ENCODE measurements at places on chromosomes 12 and 14.

DNA sequence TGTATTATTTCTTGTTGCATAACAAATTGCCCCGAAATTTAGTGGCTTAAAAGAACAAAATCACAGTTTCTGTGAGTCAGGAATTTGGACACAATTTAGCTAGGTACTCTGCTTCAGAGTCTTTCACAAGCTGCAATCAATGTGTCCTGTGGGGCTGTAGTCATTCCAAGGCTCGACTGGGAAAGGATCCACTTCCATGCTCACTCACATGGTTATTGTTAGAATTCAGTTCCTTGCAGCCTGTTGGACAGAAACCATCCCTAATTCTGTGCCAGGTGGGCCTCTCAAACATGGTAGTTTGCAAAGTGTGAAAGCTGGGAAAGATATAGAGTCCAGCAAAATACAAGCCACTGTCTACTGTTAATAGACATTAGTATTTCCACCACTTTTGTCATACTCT, 59.7 kb upstream of the ARID2 start:
- no peaks in the 10 kb centered on the region for H3K36me3 ChIP-seq
- H3K27me3 ChIP-seq = no peaks in the 10 kb centered on the region
- H3K4me3 ChIP-seq = no peak overlapping the region
- no peak overlapping the region for H3K27ac ChIP-seq
- H3K4me1 ChIP-seq = peaks cover 24% of the 10 kb centered on the region

GRCh38 chr14:100592972-100593371, 5.8 kb upstream of the BEGAIN start:
- no peak overlapping the region for H3K4me3 ChIP-seq
- no peaks in the 10 kb centered on the region for H3K4me1 ChIP-seq
- peak; percentile 3 for DNase-seq
- no peaks in the 10 kb centered on the region for H3K36me3 ChIP-seq
- H3K27me3 ChIP-seq = peaks cover 15% of the 10 kb centered on the region
- H3K27ac ChIP-seq = no peak overlapping the region

DNA sequence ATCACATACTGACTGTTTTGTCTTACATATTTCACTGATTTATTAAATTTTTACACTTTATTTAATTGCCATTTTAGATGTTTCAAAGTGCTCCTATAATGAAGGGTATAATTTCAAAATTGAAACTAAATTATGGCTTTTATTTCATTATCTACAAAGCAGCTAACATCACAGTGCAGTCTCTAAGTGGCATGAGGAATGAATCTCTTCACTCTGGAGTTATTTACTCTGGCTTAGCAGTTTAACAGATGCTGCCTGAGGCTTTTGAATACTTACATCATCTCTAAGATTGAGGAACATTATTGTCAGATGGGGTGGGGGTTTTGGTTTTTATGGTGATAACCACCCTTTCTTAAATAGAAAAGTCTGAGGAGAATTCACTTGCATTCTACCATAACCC, 386.4 kb downstream of the TRHDE start:
- no peaks in the 10 kb centered on the region for H3K27me3 ChIP-seq
- no peak overlapping the region for H3K27ac ChIP-seq
- no peak for DNase-seq
- H3K4me1 ChIP-seq = no peaks in the 10 kb centered on the region

DNA sequence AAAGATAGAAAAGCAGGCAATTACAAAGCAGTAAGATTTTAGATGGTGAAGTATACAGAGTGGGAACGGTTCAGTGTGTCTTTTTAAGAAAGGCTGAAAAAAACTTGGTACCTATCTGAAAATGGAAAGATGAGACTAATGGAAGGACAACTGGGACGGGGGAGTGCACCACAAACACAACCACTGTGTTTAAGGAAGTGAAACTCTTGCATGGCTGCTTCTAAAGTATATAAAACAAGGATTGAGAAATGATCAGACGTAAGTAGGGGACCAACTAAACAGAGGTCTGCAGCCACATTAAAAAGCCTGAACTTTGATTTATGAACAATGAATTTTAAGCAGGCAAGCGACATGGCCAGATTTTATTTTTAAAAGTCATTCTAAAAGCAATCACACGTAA, 328.6 kb downstream of the MDGA2 start:
- no peaks in the 10 kb centered on the region for H3K36me3 ChIP-seq
- no peaks in the 10 kb centered on the region for H3K27me3 ChIP-seq
- no peak overlapping the region for H3K27ac ChIP-seq
- no peak overlapping the region for H3K4me3 ChIP-seq

GRCh38 chr12:8996682-8997405, 7.5 kb downstream of the KLRG1 start:
- no peaks in the 10 kb centered on the region for H3K4me1 ChIP-seq
- no peak overlapping the region for H3K4me3 ChIP-seq
- no peak for DNase-seq
- no peaks in the 10 kb centered on the region for H3K36me3 ChIP-seq
- H3K27me3 ChIP-seq = no peaks in the 10 kb centered on the region
- no peak overlapping the region for H3K27ac ChIP-seq

DNA sequence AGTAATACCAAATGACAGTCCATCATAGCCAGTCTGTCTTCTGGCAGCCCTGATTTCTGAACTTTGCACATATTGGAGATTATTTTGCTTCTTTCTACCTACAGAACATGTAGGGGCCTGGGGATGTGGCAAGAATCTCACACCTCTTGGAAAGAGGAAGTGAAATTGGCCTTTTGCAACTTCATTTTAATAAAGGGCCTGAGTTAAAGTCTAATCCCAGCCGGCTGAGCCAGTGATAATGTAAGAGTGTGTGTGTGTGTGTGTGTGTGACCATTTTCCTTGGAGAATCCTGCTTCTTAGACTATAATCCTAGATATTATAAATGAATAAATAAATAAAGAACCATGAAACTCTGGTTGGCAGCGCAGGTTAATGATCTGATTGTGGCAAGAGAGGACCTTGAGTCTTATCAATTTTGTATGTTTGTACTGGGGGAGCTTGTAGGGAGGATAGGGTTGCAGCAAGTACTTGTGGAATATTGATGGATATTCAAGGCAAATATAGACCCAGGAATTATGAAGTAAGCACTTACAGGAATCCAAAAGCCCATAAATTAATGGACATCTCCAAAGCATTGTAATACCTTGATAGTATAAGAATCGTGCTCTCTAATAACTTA, 233.2 kb upstream of the AMIGO2 start:
- H3K27me3 ChIP-seq = no peaks in the 10 kb centered on the region
- H3K4me1 ChIP-seq = no peaks in the 10 kb centered on the region
- DNase-seq = no peak
- no peaks in the 10 kb centered on the region for H3K36me3 ChIP-seq

GRCh38 chr14:74591394-74591793, 20.6 kb downstream of the LTBP2 start:
- H3K4me3 ChIP-seq = no peak overlapping the region
- no peaks in the 10 kb centered on the region for H3K27me3 ChIP-seq

GRCh38 chr12:129152351-129153104, 299.2 kb downstream of the GLT1D1 start:
- DNase-seq = no peak
- no peak overlapping the region for H3K4me3 ChIP-seq
- H3K36me3 ChIP-seq = no peaks in the 10 kb centered on the region
- no peak overlapping the region for H3K27ac ChIP-seq
- H3K27me3 ChIP-seq = no peaks in the 10 kb centered on the region

DNA sequence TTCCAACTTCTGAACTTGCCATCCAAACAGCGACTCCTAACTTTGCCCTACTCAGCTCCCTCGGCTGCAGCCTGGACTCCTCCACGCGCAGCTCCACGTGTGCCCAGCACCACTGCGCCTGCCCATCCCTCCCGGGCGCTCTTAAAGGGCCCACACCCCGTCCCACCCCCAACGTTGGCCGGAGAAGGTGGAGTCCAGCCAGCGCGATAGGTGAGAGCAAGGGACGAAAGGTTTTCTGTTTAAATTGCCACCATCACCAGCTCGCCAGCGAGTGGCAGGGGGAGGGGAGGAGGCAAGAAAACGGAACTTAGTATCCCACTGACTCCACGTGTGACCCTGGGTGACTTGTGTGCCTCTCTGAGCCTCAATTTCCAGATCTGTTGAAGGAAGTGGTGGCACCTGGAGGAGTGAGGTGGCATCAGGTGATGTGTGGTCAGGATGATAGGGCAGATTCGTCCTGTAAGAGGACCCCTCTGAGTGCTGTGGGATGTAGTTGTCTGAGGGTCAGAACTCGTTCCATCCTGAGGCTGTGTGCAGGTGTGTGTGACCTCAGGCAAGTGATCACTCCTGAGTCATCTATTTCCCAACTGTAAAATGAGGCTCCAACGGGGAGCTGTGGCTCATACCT, 59.7 kb downstream of the TRPV4 start:
- peak; percentile 26 for DNase-seq
- no peaks in the 10 kb centered on the region for H3K36me3 ChIP-seq
- H3K4me3 ChIP-seq = peak overlapping the region; percentile 12
- no peaks in the 10 kb centered on the region for H3K27me3 ChIP-seq
- H3K27ac ChIP-seq = peak overlapping the region; percentile 46

- H3K27me3 ChIP-seq = no peaks in the 10 kb centered on the region
- H3K27ac ChIP-seq = no peak overlapping the region
- H3K4me3 ChIP-seq = no peak overlapping the region
- no peaks in the 10 kb centered on the region for H3K4me1 ChIP-seq
- DNase-seq = no peak
These were observed 52.1 kb downstream of the DRAM1 start for GRCh38 chr12:101929365-101930041.

DNA sequence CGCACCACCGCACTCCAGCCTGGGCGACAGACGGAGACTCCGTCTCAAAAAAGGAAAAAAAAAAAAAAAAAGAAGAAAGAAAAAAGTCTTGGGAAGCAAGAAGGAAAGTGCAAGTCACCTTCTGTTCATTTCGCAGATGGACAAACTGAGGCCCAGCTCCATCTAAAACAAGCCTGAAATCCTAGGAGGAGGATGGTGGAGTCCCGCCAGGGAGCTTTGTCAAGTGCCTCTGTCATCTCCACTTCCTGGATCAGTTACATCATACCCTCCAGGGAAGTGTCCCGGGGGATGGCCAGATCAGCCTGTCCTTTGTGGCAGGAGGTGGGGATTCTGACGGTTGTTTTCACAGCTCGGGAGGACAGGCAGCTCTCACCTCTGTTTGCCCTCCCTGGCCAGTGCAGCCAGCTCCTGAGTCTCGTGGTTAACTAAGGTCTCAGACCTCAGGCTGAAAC, 8.7 kb upstream of the SDSL start:
- H3K27ac ChIP-seq = no peak overlapping the region
- H3K36me3 ChIP-seq = no peaks in the 10 kb centered on the region
- H3K27me3 ChIP-seq = no peaks in the 10 kb centered on the region
- no peak overlapping the region for H3K4me3 ChIP-seq

DNA sequence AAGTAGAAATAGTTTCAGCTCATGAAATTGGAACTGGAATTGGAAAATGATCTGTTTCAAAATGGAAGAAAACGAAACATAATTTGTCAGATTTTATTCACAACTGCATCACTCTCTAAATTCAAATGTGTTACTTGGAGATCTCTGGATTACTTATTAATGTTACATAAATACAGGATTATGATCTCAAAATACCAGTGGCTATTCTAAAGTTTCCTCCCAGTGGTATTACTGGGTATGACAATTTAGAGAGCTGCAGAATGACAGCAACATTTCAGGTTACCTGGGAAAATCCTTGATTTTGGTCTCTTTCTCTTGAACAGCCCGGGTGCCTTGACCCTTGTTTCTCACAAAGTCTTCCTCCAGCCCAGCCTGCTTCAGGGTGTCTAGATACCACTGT, 14.2 kb downstream of the FAM161B start:
- H3K36me3 ChIP-seq = no peaks in the 10 kb centered on the region
- no peak overlapping the region for H3K4me3 ChIP-seq
- no peaks in the 10 kb centered on the region for H3K27me3 ChIP-seq
- no peak for DNase-seq

DNA sequence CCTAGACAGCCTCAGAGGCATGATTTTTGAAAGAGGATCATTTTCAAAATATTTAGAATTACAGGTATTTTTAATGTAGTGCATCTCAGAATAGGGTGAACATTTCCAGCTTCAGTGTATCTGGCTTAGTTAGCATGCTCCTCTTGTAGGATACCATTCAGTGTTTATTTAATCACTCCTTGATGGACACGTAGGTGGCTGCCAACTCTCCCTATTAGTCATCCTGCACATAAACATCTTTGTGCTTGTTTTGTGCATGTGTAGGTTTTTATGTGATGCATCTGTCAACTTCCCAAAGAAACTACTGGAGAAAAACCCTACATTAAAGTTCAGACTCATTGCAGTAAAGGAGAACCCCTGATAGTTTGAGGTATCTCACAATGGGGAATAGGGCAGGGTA, 52.5 kb upstream of the RBM19 start:
- H3K36me3 ChIP-seq = no peaks in the 10 kb centered on the region
- H3K4me1 ChIP-seq = no peaks in the 10 kb centered on the region
- H3K4me3 ChIP-seq = no peak overlapping the region
- H3K27ac ChIP-seq = no peak overlapping the region
- H3K27me3 ChIP-seq = no peaks in the 10 kb centered on the region

GRCh38 chr12:40969796-40970195, 218.3 kb upstream of the PDZRN4 start:
- no peak overlapping the region for H3K4me3 ChIP-seq
- no peaks in the 10 kb centered on the region for H3K36me3 ChIP-seq
- no peak overlapping the region for H3K27ac ChIP-seq
- H3K27me3 ChIP-seq = no peaks in the 10 kb centered on the region

DNA sequence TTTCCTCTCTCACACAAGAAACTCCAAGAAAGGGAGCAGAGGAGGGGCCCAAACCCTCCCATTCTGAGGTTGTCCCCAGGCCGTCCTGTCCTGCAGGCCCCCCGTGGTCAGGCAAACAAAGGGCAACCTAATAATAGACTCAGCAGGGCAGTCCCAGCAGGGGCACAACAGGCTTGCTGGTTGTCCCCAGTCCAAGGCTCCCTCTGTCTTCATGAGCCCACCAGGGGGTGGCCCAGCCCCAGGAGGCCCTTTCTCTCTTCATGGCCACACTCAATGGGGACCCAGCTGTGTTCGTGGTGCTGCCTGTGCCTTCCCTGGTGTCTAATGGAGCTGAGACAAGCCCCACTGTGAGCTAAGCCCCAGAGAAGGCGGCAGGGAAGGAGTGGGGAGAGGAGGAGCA, 359.9 kb downstream of the ADGRD1 start:
- peaks cover 3% of the 10 kb centered on the region for H3K27me3 ChIP-seq
- no peaks in the 10 kb centered on the region for H3K36me3 ChIP-seq
- no peaks in the 10 kb centered on the region for H3K4me1 ChIP-seq
- no peak overlapping the region for H3K4me3 ChIP-seq
- no peak for DNase-seq

DNA sequence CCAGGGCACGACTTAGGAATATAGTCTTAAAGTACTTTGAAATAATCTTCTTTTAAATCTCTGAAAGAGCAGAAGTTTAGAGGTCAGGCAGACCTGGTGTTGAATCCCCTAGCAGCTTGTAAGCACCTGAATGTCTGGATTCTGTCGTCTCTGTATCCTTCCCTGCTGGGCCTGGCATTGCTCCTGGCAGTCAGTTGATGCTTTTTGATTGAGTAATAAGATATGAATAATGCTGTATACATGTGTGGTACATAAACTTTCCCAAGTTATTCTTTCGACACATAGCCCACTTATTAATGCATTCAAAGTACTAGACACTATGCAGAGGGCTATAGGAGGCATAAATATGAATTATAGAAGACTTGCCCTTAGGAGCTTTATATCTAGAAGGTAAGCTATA, 31.4 kb downstream of the EVL start:
- H3K27ac ChIP-seq = no peak overlapping the region
- DNase-seq = no peak
- H3K27me3 ChIP-seq = no peaks in the 10 kb centered on the region
- H3K4me1 ChIP-seq = no peaks in the 10 kb centered on the region
- H3K36me3 ChIP-seq = no peaks in the 10 kb centered on the region

- no peaks in the 10 kb centered on the region for H3K36me3 ChIP-seq
- peak overlapping the region; percentile 64 for H3K4me3 ChIP-seq
- no peaks in the 10 kb centered on the region for H3K27me3 ChIP-seq
- H3K27ac ChIP-seq = peak overlapping the region; percentile 91
- DNase-seq = no peak
These were observed 27.0 kb upstream of the HIGD1C start for GRCh38 chr12:50925342-50925651.
